GDM1 (cell line): ENCODE measurements at places on chromosomes 11 and 22.
A peak's percentile ranks its signal among the peaks of the same experiment; 100 is the strongest.

DNA sequence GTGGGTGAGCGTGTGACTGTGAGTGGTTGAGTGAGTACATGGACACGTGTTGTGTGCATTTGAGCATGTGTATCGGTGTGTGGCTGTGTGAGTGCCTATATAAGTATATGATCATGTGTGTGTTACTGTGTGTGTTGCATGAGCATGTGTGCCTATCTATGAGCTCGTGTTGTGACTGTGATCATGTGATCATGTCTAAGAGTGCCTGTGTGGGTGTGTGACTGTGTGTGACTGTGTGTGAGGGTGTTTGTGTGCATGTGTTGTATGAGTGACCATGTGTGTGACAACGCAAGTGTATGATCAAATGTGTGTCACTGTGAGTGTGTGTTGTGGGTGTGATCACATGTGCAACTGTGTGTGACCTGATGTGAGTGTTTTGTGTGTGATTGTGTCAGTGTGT is 88.8 kb downstream of the UBASH3B start:
- DNase-seq: no peak

DNA sequence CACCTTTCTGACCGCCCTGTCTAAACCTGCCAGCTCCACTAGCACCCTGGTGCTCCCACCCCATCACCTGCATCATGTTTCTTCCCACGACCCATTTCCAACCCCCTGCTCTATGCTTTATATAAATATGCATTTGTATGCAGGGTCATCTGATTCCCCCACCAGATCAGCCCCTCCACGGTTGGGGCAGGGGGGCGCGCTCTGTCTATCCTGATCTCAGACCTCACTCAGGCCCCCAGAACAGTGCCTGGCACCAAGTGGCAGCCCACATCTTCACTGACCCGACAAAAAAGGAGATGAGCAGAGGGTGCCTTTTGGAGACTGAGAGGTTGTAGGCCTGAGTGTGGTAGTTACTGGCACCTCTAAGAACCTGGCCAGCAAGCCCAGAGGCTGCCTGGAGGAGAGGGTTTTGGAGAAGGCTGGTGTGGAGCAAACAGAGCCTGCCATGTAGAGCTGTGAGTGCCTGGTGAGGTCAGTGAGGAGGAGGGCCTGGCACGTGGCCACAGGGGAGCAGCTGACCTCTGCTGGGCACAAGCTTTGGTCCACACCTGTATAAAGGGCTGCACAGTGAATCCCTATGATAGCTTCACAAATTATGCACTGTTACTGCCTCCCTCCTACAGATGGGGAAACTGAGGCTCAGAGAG is 86.3 kb upstream of the RTL6 start:
- no peak for DNase-seq

GRCh38 chr11:18236664-18237356 is at the start of gene SAA4:
SAA4 (minus strand) TSS chr11:18236802; CDS start chr11:18235926, 876 bp downstream.
- no peak for DNase-seq

- DNase-seq: no peak
Measured at GRCh38 chr22:16834971-16835370, 9.8 kb upstream of the XKR3 start.

GRCh38 chr11:134685793-134686380 is 273.8 kb upstream of the B3GAT1 start:
- no peak for DNase-seq

GRCh38 chr11:1481861-1482441 is 4.6 kb downstream of the MOB2 start:
- no peak for DNase-seq

GRCh38 chr22:38276166-38276565 is 3.4 kb upstream of the TMEM184B start:
- DNase-seq: no peak

- DNase-seq: no peak
Measured at GRCh38 chr11:69918231-69918937, 99.2 kb upstream of the FGF3 start.

GRCh38 chr22:42959576-42960509 is 55.1 kb downstream of the PACSIN2 start:
- peak; percentile 6 for DNase-seq

- no peak for DNase-seq
Measured at GRCh38 chr22:16949561-16949960, 58.5 kb downstream of the GAB4 start.

- DNase-seq: no peak
Measured at GRCh38 chr11:64765291-64765850, 5.6 kb upstream of the PYGM start.

GRCh38 chr22:46657996-46658947 is 38.1 kb downstream of the GRAMD4 start:
- no peak for DNase-seq

DNA sequence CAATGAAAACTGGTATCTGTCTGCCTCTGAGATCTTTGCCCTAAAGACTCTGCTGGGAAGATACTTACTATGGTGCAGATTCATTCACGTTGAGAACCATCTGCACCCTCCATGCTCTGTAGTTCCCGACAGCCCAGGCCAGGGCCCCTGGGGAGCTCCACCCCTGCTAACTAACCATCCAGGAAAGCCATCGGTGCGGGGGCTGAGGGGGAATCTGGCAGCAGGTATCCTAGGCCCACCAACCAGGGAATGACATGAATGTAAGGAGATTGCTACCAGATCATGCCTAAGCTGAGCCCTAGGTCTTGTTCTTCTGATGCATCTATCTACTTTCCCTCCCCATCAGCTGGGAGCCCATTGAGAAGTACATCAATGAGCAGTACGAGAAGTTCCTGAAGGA is 11.3 kb upstream of the WBP2NL start:
- no peak for DNase-seq

GRCh38 chr11:57394203-57394965 is 3.9 kb upstream of the PRG2 start:
- no peak for DNase-seq
